Activated T-helper 1 cell treated with anti-CD3 and anti-CD28 coated beads, Interleukin-12 subunit alpha, Interleukin-12 subunit beta, Interleukin-2, Interleukin-4 antibody, amounts not matched to agents 30 ng/mL and 10 ng/mL and 1 ng/mL, durations not matched to agents 14 hours and 24 hours and 36 hours (primary cell): ENCODE measurements at places on chromosomes 5 and 9.

GRCh38 chr5:77294185-77294584 is 83.7 kb downstream of the PDE8B start:
- no peak for DNase-seq

GRCh38 chr9:81912135-81912534 is 16.1 kb upstream of the SPATA31D4 start:
- DNase-seq = no peak

DNA sequence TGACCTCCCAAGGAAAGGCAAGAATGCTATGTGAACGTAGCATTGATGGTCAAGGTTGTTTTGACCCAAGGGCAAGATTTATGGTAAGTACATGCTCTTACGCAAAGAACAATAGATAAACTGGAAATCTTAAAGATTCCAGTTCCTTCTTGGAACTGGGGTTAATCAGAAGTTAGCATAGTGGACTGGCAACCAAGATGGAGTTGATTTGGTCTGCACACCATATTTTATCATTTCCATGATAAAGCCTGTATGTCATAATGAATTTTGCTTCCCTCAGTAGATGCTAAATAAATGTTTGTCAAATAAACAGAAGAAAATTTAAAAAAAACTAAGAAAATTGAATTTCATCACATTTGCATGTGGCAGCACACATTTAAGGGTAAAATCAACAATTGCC is 242.4 kb upstream of the MEF2C start:
- DNase-seq = no peak

- DNase-seq = no peak
Measured at GRCh38 chr5:10635867-10636350, 72.0 kb downstream of the ANKRD33B start.

DNA sequence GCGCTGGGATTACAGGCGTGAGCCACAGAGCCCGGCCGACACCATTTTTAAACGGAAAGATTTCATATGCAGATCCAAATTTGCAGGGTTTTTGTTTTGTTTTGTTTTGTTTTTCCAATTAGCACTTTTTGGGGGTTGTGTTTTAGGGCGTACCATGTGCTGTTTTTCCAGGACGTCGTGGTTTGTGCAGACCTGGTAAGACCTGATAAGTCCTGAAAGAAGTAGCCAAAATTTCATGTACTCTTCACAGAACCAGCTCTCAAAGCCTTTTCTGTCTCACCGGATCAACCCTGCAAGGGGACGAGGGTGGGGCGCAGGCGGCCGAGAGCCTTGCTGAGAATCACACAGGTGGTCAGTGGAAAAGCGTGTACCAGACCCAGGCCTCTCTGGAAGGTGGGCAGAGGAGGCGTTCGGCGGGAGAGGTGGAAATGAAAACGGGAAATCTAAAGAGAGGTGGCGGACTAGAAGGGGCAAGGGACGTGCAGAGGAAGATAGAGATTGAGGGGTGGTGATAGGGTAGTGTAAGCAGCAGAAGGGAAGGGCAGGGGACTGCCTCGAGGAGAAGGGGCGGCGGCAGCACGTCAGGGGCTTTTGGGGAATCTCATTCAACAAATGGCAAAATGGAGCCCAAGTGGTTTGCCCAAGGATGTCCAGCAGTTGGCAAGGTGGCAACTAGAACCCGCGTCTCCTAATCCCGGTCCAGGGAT is 1.1 kb upstream of the FAF2 start:
- peak; percentile 5 for DNase-seq

DNA sequence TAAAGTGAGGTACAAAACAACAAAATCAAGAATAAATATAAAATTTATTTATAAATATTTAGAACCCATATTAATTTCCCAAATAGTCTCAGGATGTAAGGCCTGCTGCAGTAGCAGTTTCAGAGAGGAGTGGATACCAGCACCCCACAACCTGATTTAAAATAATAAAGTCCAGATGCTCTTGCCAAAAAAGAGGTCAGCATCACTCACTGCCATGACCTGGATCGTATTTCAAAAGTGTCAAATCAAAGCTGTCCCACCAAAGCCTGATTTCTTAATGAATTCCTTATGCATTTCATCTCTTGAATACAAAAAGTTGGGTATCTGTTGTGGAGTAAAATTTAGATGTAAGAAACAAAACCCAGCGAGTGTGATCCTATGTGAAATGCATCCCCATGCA is 58.0 kb upstream of the ROR2 start:
- DNase-seq = no peak

- DNase-seq = no peak
Measured at GRCh38 chr5:132459983-132460838, 30.4 kb downstream of the IRF1 start.

- peak; percentile 52 for DNase-seq
Measured at GRCh38 chr5:141637123-141637766, 448 bp downstream of the RELL2 start.

GRCh38 chr9:20364959-20365358 is 257.3 kb downstream of the MLLT3 start:
- no peak for DNase-seq

DNA sequence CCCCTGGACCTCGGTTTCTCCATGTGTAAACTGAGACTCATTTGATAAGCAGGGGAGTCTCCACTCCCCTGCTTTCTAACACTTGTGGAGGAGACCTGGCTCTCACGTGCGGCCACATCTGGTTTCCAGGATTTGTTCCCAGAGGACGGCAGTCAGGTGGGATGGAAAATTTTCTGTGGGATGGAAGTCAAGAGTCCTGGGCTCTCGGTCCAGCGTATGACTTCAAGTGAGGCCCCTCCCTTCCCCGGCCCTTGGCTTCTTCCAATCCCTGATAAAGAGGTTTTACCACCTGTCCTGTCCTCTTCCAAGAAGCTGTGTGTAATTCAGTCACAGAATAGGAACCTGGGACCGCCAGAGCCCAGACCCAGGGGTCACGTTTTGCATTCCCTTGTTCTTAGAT is 35.0 kb downstream of the TMOD1 start:
- no peak for DNase-seq

GRCh38 chr9:131485728-131486422 is 16.8 kb upstream of the POMT1 start:
- no peak for DNase-seq

- no peak for DNase-seq
Measured at GRCh38 chr9:131436865-131437271, 43.0 kb downstream of the PRRC2B start.

DNA sequence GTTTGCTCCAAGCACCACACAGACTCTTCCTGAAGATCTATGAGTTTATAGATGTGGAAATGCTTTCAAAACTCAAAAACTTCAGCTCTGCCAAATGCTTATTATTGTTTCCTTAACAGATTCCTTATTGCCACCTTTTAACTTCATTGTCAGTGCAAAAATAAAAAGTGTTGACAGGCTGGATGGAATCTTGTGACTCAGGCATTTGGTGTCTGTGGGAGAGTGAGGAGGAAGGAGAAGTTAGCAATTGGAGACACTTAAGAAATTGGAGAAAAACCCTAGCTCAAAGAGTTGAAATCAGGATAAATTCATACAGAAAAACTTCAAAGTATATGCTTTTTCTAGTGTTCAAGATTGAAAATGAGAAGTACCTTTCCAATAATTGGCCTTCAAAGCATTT is 140.6 kb upstream of the PUM3 start:
- DNase-seq = no peak

GRCh38 chr9:4443439-4443838 is 46.8 kb upstream of the SLC1A1 start:
- no peak for DNase-seq

DNA sequence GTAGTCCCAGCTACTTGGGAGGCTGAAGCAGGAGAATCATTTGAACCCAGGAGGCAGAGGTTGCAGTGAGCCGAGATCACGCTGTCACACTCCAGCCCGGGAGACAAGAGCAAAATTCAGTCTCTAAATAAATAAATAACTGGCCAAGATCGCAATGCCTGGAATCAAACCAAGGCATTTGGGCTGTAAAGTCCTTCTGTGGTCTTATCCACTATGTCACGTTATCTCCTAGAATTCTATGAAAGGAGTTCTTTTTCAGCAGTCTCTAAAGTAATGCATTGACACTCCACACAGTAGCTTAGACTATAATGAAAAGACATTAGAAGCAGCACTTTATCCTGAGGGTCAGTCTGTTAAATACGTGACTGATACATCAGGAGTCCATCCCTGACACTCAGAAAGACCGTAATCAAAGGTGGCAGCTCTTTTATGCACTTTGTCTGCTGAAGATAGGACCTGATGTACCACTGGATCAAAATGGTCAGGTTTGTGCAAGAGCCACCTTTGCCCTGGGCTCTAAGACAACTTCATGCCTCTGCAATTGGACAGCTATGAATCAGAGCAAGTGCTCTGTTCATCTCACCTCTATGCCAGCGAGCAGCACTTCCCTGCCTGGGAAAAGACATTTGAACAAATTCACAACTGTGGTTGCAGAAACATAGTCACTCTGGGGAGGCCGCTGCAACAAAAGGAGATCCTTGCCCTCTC is 31.7 kb upstream of the GNA14 start:
- DNase-seq = no peak

DNA sequence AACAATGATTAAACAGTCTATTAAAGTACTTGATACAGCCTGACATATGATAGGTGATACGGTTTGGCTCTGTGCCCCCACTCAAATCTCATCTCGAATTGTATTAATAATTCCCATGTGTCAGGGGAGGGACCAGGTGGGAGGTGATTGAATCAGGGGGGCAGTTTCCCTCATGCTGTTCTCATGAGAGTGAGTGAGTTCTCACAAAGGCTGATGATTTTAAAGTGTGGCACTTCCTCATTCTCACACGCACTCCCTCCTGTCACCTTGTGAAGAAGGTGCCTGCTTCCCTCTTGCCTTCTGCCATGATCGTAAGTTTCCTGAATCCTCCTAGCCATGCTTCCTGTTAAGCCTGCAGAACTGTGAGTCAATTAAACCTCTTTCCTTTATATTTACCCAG is 40.1 kb upstream of the TARS1 start:
- no peak for DNase-seq

DNA sequence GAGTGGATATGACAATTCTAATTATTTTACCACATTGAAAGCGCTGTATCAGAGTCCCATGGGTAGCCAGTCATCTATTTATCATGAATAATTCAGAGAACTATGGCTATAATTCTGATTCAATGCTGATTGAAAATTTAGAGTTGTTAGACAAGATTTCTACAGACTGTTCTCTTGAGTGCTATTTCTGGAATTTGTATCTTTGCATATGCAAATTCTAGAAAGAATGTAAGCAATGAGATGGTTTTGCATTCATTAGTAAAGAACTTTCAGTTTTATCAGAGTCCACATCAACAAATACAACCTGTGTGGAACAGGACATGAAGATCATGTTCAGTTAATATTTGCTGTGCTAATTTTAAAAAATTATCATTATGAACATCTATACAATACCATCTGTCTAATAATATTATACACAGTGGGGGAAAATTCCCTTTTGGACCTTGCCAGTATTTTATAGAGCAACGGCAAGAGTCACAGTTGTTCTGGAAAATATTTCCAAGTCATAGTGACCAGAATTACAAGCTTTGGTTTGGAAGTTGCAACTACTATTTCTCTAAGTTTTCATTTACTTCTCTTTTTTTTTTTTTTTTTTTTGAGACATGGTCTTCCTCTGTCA is 372.7 kb upstream of the PTGER4 start:
- no peak for DNase-seq

- no peak for DNase-seq
Measured at GRCh38 chr5:95283022-95283615, 1.8 kb downstream of the MCTP1 start.

GRCh38 chr9:15068261-15068660 is 158.0 kb upstream of the FREM1 start:
- DNase-seq = no peak

DNA sequence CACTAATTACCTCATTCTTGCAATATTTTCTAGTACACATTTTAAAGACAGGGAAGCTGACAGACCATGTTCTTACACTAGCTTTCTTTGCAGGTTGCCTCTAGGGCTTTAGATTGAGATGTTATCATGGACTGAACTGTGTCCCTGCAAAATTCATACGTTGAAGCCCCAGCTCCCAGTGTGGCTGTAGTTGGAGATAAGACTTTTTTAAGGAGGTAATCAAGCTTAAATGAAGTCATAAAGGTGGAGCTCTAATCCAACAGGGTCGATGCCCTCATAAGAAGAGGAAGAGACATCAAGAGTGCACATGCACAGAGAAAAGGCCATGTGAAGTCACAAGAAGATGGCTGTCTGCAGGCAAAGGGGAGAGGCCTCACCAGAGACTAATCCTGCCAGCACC is 471.2 kb upstream of the ACTBL2 start:
- no peak for DNase-seq

DNA sequence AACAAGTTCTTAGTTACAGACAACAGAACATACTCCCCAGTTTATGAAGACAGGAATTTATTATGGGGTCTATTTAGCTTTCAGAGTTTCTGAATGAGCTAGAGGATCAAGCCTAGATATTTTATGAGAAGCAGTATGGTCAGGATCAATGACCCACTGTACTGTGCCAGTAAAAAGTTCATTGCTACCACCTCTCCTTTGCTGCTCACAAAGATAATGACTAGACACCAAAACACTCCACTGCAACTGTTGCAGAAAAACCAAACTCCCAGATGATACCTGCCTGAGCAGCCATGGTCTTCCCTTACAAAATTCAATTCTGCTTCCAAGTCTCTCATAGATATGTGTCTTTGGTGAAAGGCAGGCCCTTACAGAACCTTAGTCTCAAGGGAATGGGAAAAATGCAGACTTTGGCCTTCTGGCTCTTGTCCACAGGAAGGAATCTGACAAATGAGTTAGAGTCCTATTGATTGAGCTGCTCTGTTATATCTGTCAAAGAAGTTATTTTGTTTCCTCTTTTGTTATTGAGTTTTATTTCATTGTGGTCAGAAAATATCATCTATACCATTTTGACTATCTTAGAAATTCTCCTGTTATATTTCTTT is 74.7 kb upstream of the RASGRF2 start:
- DNase-seq = no peak

DNA sequence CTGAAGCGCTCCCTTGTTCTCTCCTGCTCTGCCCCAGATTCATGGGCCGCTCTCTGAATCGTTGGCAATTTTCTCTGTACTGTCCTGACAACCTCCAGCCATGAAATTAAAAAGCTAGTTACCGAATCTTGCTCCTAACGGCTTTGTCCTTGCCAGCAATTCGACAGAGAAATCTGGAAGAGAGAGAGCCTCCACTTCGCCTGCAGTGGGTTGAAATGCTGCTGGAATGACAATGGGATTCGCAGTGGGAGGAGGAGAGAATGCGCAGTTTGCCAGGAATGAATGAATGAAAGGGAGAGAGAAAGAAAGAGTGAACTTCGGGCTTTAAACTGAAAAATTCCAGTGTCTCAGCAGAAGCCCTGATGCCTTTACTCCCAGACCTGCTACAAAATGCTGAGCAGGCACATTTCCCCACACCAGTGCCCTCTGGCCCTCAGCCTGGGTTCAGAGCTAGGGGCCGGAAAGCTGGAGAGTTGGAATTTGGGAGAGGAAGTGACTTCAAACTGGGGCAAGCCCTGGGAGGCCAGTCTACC is 11.5 kb upstream of the BOD1 start:
- DNase-seq = no peak

DNA sequence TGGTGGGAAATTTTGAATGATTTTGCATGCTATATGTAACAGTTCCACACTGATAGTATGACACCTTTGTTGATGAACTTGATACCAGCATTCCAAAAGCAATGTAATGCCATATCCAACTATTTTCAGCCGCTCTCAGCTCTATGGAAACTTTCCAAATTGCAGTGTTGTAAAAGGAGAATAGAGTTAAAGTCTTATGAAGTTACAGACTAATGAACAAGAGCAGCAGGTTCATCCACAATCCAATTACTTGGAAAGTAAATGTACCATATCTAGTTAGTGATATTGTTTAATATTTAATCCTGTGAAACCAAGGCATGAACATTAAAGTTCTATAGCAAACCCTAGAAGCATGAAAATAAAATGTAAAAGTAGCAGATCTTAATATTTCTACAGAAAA is 418.2 kb downstream of the TUSC1 start:
- no peak for DNase-seq

- DNase-seq = no peak
Measured at GRCh38 chr5:43152946-43153345, 32.2 kb downstream of the ZNF131 start.
